ENCODE measurements at places on chromosomes 13 and 19.
A peak's percentile ranks its signal among the peaks of the same experiment; 100 is the strongest.

DNA sequence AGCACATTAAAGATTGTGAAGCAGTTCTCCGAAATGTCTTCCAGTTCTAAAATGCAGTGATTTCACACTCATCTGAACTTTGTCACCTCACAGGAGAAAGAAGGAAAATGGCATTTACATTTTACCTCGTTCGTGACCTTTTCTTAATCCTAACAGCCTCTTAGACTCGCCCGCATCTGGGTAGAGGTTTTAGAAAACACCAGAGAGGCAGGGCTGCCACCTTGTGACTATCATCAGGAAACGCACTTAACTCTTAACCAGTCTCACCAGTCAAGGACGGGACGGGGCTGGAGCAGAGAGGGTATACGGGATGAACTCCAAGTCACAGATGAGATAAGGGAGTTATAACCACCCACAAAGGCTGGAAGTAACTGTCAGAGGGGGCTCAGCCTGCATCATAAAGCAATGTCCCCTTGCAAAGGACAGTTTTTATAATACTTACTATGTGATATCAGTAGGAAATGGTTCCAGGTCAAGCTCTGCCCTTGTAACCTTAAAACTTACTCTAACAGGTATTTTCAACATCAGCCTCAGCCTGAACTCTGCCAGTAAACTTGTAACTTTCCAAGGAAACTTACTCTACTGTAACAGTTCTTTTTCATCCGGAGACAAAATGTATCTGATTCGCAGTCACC lies 8.6 kb upstream of the CEACAM6 start:
- DNase-seq = peak; percentile 64

DNA sequence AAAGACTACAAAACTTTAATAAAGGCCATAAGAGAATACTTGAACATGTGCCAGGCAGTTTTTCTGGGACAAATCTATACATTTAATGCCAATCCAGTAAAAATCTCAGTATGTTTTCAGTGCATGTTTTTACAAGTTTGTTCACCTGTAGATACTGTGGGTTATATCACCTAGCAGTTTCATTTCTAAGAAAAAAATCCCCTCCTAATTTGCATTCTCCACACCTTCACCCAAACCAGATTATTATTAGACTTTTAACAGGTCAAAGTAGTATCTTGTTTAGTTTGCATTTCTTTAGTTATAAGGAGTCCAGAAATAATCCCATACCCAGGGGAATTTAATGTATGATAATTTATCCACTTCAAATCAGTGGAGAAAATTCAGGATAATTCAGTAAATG lies 17.0 kb upstream of the LPAR6 start:
- no peak for DNase-seq

DNA sequence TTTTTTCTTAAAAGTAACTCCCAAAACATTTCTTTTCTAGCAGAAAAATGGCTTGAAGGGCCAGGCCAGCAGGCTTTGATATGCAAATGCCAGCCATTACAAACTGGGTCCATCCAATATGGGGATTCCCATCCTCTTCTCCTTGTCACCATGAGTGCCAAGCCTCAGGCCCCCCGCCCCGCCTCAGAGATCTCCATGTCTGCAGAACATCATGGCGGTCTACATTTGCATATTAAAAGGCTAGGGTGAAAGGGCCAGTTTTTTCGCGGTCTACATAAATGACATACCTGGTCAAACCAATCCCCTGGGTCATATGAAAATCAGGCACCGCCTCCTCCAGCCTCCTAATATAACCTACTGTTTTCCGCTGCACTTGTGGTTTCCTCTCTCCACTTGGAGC lies 1327.6 kb downstream of the UQCRFS1 start:
- DNase-seq = no peak

DNA sequence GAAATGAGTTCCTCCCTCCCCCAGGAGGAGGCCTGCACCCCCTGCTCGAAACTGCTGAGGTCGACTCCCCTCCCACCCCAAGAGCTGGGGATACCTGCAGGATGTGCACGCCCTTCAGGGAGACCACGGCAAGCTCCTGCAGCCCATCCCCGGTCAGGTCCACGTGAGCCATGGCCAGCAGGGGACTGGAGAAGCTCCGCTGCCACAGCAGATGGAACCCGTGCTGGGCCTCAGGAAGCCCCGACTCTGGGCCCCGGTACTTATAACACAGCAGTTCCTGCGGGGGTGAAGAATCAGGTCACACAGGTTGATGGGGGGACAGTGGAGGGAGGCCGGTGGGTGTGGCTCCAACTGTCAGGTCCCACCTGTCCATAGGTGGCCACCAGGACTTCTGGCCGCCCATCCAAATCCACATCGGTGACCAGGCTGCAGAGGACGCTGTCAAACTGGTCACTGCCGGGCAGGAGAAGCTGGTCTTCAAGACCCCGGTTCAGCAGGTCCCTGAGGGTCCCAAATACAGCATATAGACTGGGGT lies 4.8 kb upstream of the SLC8A2 start:
- DNase-seq = no peak

DNA sequence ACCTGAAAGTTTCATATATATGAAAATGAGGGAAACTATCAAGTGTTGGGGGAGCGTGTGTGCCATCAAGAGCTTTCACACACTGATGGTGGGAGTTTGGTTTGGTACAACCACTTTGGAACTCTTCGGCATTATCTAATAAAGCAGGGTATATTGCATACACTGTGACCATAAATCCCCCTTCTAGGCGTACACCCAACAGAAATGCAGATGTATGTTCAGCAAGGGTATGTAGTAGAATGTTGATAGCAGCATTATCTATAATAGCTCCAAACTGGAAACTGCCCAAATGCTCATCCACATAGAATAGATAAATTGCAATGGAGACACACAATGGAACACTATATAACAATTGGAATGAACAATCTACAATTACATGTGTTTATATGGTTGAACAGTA lies 70.8 kb downstream of the FAM216B start:
- no peak for DNase-seq

DNA sequence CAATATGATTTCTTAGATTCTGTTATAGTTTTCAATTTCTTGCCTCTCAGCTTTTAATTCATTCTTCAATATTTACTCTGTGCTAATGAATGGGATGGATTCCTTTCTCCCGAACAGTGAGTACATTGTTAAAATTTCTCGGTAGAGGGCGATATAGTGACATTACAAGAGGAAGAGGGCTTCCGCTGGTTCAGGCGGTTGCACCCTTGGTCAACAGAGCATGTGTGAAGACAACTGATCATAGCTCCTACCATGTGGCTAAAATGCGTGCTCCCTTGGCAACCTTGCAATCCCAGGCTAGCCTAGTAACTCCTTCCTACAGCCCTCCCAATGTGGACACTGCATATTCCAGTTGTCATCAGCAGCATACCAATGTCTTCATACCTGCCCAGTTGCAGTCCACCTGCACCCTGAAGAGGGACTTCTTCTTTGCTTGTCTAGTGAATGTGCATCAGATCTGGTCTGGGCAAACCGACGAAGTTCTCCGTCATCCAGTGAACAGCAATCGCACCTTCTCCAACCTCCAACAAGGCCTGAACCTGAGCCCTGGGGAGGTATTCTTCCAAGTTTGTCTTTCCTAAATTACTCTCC lies 653.0 kb upstream of the GPC6 start:
- DNase-seq = no peak

- DNase-seq = no peak
Measured at GRCh38 chr13:18978447-18978846, 203.2 kb downstream of the TUBA3C start.

GRCh38 chr13:97948041-97948440 lies 5.4 kb upstream of the IPO5 start:
- DNase-seq = no peak

- no peak for DNase-seq
Measured at GRCh38 chr19:40813182-40813581, 14.2 kb downstream of the EGLN2 start.

DNA sequence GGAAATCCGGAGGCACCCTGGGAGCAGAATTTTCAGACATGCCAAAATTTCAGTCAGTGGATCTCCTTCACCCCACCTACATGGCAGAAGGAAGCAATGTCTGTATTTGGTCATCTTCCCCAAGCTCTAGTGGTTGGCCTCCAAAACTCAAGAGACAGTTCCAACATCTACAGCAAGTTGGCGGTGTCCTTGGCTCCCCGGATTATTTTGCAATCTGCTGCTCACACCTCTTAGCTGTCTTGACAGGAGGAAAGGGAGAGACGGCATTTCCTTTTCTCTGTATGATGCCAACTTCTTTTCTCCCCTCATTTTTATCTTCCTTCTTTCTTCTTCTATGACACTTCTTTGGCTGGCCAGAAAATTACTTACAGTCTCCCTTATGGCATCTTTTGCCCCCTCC lies 159.9 kb downstream of the SUCLA2 start:
- DNase-seq = no peak

DNA sequence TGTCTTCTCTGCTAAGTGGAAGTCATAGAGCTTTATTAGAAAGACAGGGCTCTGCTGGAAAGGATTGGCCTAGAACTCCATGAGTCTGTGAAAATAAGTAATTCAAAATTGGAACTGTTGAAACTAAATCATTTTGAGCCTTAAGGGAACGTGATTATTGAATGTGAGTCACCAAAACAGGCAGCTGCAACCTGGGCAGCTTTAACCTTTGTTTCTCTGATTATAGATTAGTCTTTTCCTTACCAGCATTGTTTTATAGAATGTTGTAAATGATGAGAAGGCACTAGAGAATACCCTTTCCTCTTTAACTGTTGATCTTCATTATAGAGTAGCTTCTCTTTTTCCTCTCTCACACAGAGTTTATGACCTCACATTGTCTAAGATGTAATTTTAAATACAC lies 638.8 kb upstream of the SLITRK6 start:
- DNase-seq = no peak

All from stimulated activated effector memory CD8-positive, alpha-beta T cell treated with anti-CD3 and anti-CD28 coated beads, Interleukin-12 subunit alpha, Interleukin-12 subunit beta, amount 100 ng/mL, for 72 hours (primary cell).